IPS DF 6.9 (cell line): ENCODE measurements at places on chromosomes 1 and 21.

DNA sequence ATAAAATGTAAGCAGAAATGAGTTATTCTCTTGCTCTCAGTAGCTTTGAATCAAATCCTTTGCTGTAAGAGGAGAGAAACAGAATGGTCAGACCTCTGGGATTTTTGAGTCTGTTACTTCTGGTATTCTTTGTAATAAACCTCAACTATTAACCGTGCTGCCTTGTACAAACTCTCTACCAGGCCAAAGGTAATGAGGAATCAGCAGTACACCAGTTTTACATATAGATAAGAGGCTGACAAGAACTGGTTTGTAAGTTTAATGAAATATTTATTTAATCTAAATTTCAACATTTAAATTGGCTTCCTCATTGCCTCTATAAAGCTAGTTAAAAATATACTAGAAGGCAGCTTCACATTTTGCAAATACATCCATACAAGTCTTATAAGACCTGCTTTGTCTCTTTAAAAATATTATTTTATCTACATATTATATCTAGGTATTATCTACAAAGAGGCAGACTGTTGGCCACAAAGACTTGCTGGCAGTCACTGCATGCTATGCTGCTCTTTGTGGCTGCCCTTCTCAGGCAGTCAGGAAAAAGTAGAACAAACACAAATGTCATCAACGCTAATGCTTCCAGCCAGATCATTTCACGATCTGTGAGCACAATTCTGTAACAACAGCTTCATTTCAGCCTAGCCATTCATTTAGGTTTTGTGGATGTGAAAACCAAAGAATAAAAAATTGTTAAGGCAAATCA is 173.0 kb downstream of the GABPA start:
- no peak overlapping the region for H3K27ac ChIP-seq
- H3K36me3 ChIP-seq: no peaks in the 10 kb centered on the region; the same call in 1 of the 2 replicates
- H3K4me3 ChIP-seq: no peak overlapping the region
- no peaks in the 10 kb centered on the region for H3K4me1 ChIP-seq
- DNase-seq: no peak

DNA sequence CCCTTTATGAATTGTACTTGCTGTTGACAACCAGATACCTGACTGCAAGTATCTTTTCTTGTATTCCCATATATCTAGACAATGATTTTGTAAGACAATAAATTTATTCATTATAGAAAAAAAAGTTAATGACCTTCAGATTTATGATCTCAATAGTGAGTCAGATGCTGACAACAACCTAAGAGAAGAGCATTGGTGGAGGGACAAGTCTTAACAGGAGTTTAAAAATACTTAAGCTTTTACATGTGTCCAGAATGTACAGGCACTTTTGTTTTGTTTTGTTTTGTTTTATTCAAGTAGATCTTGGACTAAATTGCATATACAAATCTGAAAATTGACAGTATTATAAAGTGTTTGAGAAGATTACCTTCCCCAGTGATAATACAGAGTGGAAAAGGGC is 1544.6 kb upstream of the B3GALT2 start:
- no peaks in the 10 kb centered on the region for H3K4me1 ChIP-seq
- DNase-seq: no peak
- H3K4me3 ChIP-seq: no peak overlapping the region
- H3K36me3 ChIP-seq: no peaks in the 10 kb centered on the region

- no peaks in the 10 kb centered on the region for H3K4me1 ChIP-seq
- H3K27ac ChIP-seq: no peak overlapping the region
- H3K36me3 ChIP-seq: no peaks in the 10 kb centered on the region
- H3K27me3 ChIP-seq: no peaks in the 10 kb centered on the region; the same call in 1 of the 2 replicates
- no peak overlapping the region for H3K4me3 ChIP-seq
Measured at GRCh38 chr1:182589520-182589919, 464 bp upstream of the RNASEL start.

GRCh38 chr1:31912839-31913239 is 25.3 kb downstream of the PTP4A2 start:
- no peak overlapping the region for H3K27ac ChIP-seq
- H3K4me1 ChIP-seq: no peaks in the 10 kb centered on the region
- DNase-seq: no peak
- no peak overlapping the region for H3K4me3 ChIP-seq

- no peak overlapping the region for H3K27ac ChIP-seq
- DNase-seq: no peak
- H3K4me1 ChIP-seq: no peaks in the 10 kb centered on the region
Measured at GRCh38 chr1:150890033-150890416, 3.1 kb downstream of the CTXND2 start.

- no peak for DNase-seq
- no peaks in the 10 kb centered on the region for H3K36me3 ChIP-seq
- H3K4me1 ChIP-seq: peaks cover 2% of the 10 kb centered on the region; the same call in 1 of the 2 replicates
Measured at GRCh38 chr1:229254910-229255541, 15.9 kb upstream of the RAB4A start.

- peak overlapping the region; percentile 96; the same call in 1 of the 2 replicates for H3K4me3 ChIP-seq
- H3K27ac ChIP-seq: no peak overlapping the region
- no peak for DNase-seq
Measured at GRCh38 chr1:170530972-170531757, 801 bp upstream of the GORAB start.

DNA sequence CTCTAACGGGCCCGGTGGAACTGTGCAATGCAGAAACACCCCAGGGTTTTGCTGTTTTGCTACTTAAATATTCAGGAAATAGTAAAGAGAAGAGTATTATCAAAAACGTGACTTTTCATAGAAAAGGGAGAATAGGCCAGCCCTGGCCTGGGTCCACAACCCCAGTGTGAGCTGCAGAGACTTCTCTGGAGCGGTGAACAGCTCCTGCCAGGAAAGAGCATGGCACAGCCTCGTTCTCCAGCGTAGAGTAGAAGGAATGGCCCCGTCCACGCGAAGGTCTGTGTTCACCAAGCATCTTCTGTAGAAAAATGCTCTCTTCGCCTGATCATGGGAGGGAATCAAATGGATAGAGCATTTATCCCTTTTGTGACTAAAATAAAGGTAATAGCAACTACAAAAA is 51.4 kb downstream of the PDE9A start:
- H3K4me1 ChIP-seq: peaks cover 3% of the 10 kb centered on the region; the same call in 1 of the 2 replicates
- DNase-seq: no peak
- peaks cover 7% of the 10 kb centered on the region; the same call in 1 of the 2 replicates for H3K36me3 ChIP-seq
- no peaks in the 10 kb centered on the region for H3K27me3 ChIP-seq

GRCh38 chr1:241532162-241532531 is at the start of gene KMO:
Gene KMO (plus strand): TSS chr1:241532378. CDS start chr1:241532445, 67 bp downstream.
- H3K36me3 ChIP-seq: no peaks in the 10 kb centered on the region
- H3K27ac ChIP-seq: no peak within 1 kb of the TSS
- H3K4me3 ChIP-seq: no peak within 1 kb of the TSS
- DNase-seq: no peak
- H3K27me3 ChIP-seq: no peaks in the 10 kb centered on the region

DNA sequence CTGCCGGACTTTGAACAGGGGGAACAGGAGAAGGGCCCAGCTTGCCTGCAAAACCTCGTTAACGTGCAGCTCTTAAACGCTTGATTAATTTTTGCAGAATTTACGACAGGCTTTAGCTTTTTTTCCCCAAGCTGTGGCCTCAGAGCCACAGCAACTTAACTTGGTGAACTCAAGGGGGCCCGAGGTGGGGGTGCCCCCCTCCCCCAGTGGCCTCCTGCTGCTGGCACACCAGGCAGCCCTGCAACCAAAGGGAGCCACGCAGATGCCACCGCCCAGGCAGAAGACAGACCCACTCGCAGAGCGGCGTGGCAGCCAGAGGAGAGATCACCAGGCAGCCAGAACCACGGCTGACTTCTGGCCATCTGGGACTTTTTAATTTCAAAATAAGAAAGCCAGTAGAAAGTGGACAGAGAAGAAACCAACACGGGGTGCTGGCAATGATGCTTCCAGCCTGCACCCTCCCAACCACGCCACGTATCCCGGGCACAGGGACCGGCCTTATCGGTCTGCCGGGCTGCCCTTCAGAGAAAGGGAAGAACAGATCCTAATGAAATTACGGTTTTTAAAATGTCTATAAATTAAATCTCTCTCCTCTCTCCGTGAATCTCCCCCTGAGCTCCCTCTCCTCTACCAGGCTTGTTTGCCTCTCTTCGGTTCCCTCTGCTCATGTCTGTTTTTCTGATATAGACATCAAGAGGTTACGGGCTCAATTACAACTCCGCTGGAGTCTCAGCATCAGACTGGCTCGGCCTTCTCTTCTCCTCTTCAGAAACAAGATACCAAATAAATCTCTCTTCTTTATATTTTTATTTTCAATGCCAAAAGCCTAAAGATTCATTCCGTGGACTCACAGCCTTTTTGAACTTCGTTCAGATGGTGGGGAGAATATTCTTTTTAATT is 6.4 kb downstream of the CASZ1 start:
- 0 out of 2 replicates have a peak, but pooled peaks cover 1% of the 10 kb centered on the region for H3K4me1 ChIP-seq
- peaks cover 8% of the 10 kb centered on the region; the same call in 1 of the 2 replicates for H3K27me3 ChIP-seq
- H3K4me3 ChIP-seq: no peak overlapping the region
- no peak for DNase-seq
- H3K36me3 ChIP-seq: no peaks in the 10 kb centered on the region
